ENCODE measurements at places on chromosomes 3 and 15.

DNA sequence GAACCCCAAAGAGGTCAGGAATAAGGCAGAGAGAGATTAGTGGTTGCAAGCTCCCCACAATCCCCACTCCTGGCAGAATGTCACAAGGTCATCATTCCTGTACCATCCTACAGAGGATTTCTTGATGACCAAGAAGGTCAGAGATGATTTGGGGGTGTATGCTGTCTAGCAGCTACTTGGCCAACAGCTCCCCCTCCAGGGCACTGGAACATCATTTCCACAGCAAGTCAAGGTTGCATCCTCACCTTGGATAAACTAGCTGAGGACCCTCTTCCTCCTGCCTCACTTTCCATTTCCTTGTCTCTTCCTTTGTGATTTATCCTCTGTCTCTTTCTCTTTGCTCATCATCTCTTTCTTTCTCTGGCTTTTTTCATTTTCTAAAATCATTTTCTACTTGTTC lies 106.3 kb downstream of the PROS1 start:
- DNase-seq, result no peak

DNA sequence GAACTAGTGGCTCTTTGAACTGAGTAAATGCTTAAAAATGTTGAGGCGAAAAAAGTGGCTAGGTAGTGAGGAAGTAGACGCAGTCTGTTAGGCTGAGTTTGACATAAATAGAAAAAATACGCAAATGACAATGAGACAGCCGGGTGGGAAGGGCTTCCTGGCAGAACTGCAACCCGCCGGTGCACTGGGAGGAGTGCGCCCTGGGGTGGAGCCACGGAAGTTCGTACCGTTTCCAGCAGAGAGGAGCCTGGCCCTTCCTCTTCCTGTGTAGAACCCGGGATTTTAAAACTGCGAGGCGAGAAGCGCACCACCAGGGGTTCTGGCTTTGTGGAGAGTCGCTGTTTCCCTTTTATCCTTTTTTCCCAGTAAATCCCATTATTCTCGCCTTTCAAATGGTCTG lies 602.6 kb downstream of the PYDC2 start:
- DNase-seq, result no peak

DNA sequence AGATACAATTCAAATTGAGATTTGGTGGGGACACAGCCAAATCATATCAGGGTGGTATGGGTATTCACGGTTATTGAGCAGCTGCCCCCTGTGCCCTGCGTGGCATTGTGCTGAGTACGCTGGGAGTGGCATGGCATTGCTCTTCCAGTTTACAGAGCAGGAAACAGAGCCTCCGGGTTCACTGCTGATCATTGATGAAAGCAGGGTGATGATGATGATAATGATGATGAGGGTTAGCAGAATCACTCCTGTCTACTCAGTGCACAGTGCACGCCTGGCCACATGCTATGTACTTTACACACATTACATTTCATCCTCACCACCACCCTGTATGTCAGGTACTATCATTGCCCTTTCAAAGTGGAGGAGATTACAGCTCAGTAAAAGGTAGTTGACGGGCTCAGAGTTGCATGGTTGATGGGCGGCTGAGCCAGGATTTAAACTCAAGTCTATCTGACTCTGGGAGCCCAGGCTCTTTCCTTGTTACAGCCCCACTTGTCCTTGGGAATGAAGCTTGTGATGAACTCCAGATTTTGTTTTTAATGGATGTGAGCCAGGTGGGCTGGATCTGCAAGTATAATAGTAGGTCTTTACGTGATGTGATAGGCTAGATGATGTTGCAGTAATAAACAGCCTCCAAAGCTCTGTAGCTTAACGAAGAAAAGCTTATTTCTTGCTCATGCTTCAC lies 87.6 kb upstream of the MYZAP start:
- no peak for DNase-seq

- no peak for DNase-seq
Measured at GRCh38 chr3:192079098-192079497, 618.1 kb downstream of the PYDC2 start.

DNA sequence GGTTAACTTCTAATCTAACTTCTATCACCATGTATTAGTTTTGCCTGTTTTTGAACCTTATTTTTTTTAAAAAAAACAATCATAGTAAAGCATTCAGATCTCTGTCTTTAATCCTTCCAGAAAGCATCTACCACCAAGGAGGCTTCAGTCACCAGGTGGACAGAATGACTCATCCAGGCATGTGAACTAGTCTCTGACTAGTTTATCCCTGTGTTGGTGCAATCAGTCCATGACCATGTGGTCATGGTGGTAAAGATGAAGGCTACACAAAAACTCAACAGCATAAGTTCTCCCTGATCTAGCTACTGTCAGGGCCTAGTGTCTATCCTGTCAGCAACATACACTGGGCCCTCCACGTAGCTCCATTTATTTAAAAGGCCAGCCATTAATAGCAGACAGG lies 750.6 kb downstream of the AGBL1 start:
- no peak for DNase-seq

- DNase-seq, result peak; percentile 8
Measured at GRCh38 chr15:74270854-74271520, 34.9 kb downstream of the CCDC33 start.

DNA sequence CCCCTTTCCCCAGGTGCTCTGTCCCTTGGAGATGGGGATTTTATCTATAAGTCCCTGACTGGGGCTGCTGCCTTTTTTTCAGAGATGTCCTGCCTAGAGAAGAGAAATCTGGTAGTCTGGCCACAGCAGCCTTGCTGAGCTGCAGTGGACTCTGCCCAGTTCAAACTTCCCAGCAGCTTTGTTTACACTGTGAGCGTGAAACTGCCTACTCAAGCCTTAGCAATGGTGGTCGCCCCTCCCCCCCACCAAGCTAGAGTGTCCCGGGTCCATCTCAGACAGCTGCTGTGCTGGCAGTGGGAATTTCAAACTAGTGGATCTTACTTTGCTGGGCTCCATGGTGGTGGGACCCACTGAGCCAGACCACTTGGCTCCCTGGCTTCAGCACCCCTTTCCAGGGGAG lies 38.9 kb downstream of the TMEM266 start:
- no peak for DNase-seq

DNA sequence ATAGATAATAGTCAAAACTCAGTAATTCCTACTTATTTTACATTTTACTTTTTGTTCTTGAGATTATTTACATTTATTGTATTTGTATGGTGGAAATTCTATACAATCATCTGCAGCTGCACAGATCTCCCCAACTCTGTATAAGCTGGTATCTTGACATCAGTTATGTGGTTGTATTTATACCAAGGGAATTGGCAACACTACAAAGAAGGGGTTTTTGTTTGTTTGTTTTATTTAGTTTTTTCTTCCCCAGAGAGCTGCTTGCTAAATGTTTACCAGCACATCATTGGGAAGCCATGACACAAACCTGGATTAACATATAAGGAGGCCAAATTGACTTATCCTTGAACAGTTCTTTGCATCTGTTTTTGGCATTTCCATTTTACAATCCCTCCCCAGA lies 389.2 kb upstream of the KCNMB2 start:
- DNase-seq, result no peak

GRCh38 chr3:71307991-71308697 lies 275.4 kb downstream of the FOXP1 start:
- DNase-seq, result no peak

- peak; percentile 59 for DNase-seq
Measured at GRCh38 chr15:40511472-40512133, 40.8 kb downstream of the CHST14 start.

DNA sequence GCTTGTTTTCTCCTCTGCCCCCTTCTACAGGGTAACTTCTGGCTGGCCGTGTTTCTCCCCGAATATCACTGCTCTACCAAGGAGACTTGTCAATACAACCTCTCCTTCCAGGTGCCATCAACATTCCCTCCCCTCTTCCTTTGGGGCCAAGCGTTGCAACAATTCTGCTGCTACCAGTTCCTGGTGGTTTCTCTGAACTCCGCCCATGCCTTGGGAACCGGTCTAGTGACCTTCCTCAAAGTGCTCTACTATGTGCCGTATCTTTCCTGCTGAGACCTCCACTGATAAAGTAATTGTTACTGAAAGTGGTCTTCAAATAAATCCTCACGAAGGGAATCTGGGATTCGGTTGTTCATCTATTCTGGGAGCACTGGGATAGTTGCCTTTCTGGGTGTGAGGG lies 26.2 kb downstream of the PCSK6 start:
- no peak for DNase-seq

Measured in hematopoietic multipotent progenitor cell treated with erythropoietin and hydrocortisone succinate and interleukin-3 and kit ligand, for 6 days (in vitro differentiated cells).